Stimulated activated naive B cell treated with anti-CD40 and anti-IgM and Interleukin-4, amounts not matched to agents 10 μg/mL and 1 μg/mL and 100 μg/mL, for 72 hours (primary cell): ENCODE measurements at places on chromosomes 5 and 9.
A peak's percentile ranks its signal among the peaks of the same experiment; 100 is the strongest.

DNA sequence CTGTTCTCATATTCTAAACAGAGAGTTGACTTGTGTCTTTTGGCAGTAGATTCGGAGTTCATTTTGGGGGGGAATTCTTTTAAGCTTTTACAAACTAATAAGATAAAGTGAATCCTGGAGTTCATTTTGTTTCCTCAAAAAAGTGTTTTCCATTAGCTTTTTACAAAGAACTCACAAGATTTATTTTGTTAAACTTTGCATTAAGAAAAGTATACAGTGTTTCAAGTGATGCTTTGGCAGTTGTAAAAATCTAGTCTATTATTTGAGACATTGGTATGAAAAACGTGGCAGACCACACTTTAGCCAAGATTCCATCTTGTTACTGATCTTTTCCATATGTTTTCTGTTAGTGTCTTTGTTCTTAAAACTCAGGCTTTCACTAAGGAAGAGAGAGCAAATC is 1.2 kb upstream of the OMD start:
- no peak for DNase-seq

DNA sequence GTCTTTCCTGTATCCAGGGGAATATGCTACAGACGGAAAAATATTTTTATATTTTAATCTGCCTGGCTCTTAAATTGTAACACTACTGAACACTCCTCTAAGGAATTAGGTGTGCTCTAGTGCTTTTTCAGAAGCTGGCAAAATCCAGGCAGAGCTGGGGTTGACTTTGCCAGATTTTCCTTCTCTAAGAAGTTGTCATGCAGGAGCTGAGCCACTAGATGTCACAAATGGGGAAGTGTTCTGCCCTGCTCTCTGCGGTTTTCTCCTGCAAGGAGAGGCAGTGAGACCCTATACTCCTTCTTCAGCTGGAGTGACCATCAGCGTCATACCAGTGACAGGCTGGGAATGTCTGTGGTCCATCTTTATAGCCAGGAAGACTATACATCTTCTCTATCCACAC is 112.5 kb downstream of the HAPLN1 start:
- DNase-seq, result no peak

DNA sequence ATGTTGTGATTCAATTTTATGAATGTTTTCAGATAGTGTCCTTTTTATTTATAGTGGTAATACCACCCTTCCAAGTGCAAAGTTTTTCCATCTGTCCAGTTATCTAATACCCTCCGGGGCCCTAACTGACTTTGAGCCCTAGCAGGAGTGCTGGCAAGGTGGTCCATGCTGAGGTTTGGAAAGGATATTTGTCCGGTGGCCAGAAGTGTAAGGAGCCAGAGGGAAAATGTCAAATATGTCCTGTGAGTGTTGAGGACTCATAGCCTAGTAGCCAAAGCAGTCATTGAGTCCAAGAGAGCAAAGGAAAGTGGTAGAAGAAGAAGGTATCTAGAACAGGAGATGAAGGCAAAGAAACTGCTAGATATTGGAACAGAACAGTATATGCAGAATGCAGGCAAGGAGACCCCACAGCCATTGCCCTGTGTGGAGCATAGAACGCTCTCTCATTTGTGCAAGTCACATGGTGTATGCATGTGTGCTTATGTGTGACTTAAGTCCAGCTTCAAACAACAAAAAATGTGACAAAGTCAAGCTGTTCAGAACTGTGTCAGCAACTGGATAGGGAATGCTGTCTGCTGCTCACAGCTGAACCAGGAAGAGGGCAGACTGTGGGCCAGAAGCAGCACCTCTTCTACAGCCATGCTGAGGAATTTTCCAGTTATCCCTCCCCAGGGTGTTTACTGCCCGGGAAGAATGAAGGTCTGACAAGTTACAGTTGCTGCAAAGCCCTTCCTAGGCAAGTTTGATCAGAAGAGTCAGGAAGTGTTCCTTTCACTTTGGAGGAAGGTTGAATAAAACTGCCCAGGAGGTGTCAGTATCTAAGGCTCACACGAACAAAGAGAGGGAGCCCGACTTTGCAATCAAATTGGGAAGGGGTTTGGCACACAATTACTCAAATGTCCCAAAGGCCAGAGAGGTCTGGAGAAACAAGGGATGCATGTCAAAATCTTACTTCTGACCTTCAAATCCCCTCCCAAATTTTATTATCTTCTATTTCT is 463.3 kb upstream of the DMAC1 start:
- DNase-seq, result no peak

DNA sequence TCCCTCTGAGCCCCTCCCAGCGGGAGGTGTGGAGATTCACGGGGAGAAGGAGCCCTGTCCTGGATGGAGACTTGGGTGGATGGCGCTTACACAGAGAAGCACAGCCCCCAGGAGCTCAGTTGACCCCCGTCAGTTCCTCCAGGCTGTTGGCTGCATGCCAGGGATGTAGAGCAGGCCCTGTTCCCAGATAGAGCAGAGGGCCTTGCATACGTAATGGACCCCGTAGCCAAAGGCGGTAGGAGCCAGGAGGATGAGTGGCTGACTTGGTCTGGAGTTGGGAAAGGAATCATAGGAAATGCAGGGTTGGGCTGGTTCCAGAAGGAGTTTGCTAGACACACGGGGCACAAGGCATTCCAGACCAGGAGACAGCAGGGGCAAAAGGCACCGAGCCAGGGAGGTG is 2.5 kb downstream of the PMPCA start:
- no peak for DNase-seq

DNA sequence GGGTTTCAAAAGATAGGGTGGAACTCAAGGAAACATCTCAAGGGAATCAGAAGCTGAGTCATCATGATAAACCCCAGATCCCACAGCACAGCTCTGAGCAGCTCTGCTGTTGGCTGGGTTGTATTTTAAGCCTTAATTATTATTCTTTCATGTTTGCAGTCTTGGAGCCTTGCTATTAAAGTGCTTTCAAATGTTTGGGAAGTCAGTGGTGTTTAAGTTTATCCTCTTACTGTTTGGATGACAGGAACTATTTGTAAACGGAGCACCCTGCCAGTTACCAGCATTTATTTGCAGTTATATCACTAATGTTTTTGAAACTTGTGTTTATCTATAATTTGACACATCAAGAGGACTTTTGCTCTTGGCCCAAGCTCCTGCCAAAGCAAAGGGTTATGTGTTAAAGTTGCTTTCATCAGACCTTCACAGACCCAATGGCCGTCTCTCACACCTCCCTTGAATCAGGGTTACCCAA is 141.1 kb upstream of the SPDL1 start:
- DNase-seq, result no peak

GRCh38 chr9:117826837-117827236 is 122.6 kb downstream of the TLR4 start:
- DNase-seq, result no peak

DNA sequence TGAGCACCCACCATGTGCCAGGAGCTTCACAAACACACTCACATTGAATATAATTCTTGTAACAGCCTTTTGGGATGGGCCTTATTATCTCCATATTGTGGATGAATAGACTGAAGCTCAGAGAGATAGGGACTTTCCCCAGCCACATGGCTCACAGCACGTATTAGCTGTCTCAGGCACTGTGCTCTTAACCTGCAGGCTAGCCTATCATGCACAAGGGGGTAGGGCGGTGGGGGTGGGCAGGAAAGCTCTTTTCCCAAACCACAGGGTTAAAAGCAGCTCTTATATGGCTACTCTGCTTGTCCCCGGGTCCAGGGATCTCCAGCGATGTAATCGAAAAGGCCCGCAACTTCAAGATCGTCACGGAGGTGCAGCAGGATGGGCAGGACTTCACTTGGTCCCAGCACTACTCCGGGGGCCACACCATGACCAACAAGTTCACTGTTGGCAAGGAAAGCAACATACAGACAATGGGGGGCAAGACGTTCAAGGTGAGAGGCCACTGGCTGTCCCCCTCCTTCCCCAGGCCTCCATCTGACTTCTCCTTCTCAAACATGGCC is 2.6 kb downstream of the FABP6 start:
- no peak for DNase-seq

DNA sequence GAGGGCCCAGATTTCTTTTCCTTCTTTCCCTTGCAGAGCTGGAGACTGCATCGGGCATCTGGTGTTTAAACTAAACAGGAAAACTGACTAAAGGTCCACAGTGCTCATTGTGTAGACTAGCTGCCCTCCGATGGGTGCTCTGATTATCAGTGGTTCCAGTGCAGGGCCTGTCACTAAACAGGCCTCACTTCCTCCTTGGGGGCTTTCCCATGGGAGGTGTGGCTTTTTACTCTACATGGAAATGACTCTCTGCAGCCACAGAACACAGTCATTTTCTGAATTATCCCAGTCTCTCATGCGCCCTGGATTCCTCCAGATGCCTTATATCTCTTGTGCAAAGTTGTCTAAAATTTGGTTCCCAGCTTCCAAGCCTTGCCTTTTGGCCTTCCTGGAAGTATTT is 199.2 kb downstream of the TRIO start:
- peak; percentile 56 for DNase-seq

DNA sequence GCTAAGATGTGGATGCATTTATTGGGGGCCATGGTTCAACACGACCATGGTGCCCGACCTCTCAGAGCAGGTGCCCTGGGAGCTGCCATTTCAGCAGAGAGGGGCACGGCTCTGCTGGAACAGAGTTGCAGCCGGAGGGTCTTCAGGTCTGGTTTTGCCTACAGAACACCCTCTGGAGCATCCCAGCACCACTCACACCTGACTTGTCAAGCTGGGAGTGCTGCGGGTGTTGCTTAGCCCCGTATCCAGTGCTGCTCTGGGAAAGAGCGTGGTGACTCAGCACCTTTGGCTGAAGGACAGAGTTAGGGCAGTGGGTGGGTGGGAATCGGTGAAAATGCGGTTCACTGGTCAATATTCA is 36.5 kb upstream of the IRX4 start:
- no peak for DNase-seq

GRCh38 chr9:116700882-116701865 is 14.1 kb downstream of the TRIM32 start:
- DNase-seq, result no peak

DNA sequence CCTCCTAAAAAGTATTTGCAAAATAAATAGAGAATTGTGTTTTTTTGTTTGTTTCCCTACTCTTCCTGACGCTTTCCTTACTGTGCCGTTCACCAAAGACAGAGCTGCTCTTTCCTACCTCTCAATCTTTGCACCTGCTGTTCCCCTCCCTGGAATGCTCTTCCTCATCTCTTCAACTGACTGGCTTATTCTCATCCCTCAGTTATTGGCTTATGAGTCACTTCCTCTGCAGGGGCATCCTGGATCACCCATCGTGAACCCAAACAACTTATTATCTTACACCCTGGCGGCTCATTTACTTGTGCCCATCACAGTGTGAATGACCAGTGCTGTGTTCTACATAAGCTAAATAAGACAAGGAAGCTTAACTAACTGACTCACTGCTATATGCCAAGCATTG is 36.1 kb upstream of the CCNG1 start:
- DNase-seq, result no peak

DNA sequence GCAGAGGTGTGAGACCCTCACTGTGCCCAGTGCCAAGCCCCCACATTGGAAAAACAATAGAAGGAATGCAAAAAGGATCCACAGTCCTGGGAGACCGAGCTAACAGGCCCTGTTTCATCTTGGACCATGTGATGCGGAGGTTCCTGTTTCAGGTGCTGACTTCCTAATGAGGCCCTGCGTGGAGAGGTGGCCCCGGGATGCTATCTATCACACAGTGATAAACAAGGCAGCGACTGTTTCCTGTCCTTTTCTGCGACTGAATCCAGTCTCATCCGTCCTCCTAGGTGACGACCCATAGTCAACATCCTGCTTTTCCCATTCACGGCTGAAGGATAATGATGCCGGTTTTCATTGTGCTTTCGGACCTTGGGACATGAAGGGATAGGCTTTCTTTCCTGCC is 56.4 kb upstream of the BOD1 start:
- no peak for DNase-seq

DNA sequence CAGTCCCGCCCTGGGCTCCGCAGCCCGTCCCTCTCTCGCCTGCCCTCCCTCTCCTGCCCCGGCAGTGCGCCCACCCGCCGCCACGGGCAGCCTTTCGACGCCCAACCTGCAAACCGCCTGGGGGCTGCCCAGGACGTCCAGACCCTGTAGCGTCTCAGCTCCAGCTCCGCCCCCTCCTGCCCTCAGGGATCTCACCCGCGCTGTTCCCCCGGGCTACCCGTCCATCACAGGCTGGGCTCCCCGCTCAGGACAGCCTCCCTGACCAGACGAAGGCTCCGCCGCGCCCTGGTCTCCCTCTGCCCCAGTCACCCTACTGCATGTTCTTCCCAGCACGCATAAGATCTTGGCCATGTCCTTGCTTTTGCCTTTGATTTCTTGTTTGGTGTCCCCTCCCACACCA is 1.4 kb downstream of the RASGEF1C start:
- no peak for DNase-seq

DNA sequence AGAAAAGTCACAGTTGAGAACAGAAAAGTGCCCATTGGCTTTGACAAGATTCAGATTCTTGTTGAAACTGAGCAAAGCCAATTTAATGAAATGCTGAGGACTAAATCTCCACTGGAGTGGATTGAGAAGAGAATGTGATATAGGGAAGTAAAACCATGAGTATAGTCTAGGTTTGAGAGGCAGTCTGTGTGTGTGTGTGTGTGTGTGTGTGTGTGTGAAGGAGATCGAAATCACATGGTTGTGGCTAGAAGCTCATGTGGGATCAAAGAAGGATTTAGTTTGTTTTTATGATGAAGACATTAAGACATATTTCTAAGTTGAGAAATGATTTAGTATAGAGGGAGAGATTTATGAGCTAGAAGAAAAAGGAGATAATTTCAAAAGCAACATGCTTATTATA is 275.7 kb upstream of the DAB2 start:
- DNase-seq, result no peak

- DNase-seq, result no peak
These were observed 1127.5 kb downstream of the TAF11L14 start for GRCh38 chr5:18761801-18762200.

- no peak for DNase-seq
These were observed 71.1 kb downstream of the MLLT3 start for GRCh38 chr9:20551236-20551635.

GRCh38 chr9:91177661-91178280 is 183.9 kb downstream of the AUH start:
- DNase-seq, result no peak

GRCh38 chr5:177403102-177403791 is 2.8 kb upstream of the PFN3 start:
- DNase-seq, result no peak

- no peak for DNase-seq
These were observed 41.8 kb downstream of the ARHGAP26 start for GRCh38 chr5:142811866-142812557.

- no peak for DNase-seq
These were observed 1.6 kb downstream of the MED27 start for GRCh38 chr9:132077881-132078698.

DNA sequence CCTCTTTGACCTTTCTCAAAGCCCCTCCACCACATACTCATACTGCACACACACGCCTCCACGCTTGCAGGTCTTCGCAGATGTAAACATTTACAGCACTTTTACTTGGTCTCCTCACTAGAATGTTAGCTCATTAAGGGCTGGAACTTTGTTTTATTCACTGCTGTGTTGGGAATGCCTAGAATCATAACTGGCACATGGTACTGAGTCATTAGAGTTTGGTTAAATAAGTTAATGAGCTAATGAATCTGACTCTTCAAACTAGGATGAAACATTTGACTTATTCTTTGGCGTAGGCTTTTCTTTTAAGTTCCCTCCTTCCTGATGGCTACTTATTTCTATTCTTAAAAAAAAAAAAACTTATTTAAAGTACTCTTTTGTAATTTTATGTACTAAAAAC is 28.9 kb downstream of the MAN2A1 start:
- DNase-seq, result no peak
